Small intestine (tissue), 16 donors: ENCODE measurements at places on chromosomes 3 and 15. TPM values are rescaled to one million over a fixed set of nuclear protein-coding genes. Genes with fewer than 3 reads are reported as not detected.

TICRR gene
- polyA plus RNA-seq = 0.22 TPM

MAP1A gene
- 0.22 TPM for polyA plus RNA-seq

ECE2 gene
- polyA plus RNA-seq = 2.1 TPM

SCN11A gene
- not detected for polyA plus RNA-seq

MED12L gene
- 0.16 TPM for polyA plus RNA-seq

STAC gene
- polyA plus RNA-seq = not detected

CELSR3 gene
- polyA plus RNA-seq = 0.45 TPM

HESX1 gene
- not detected for polyA plus RNA-seq

GPR62 gene
- 0.09 TPM for polyA plus RNA-seq

EIF4E3 gene
- polyA plus RNA-seq = 9.4 TPM

DLEC1 gene
- polyA plus RNA-seq = 0.89 TPM

BOC gene
- 4.0 TPM for polyA plus RNA-seq

ZBED2 gene
- not detected for polyA plus RNA-seq

APOD gene
- polyA plus RNA-seq = 15.7 TPM

EBLN2 gene
- polyA plus RNA-seq = not detected

PRKCD gene
- 34.7 TPM for polyA plus RNA-seq

ISL2 gene
- polyA plus RNA-seq = 0.54 TPM

LZTFL1 gene
- 34.4 TPM for polyA plus RNA-seq

CYP19A1 gene
- polyA plus RNA-seq = 2.0 TPM

KBTBD13 gene
- not detected for polyA plus RNA-seq

BFSP2 gene
- not detected for polyA plus RNA-seq

PSTPIP1 gene
- 17.0 TPM for polyA plus RNA-seq

TTC14 gene
- 6.3 TPM for polyA plus RNA-seq

SPINK8 gene
- not detected for polyA plus RNA-seq

SLC25A36 gene
- 19.2 TPM for polyA plus RNA-seq

MESP2 gene
- polyA plus RNA-seq = 0.34 TPM

CKMT1B gene
- polyA plus RNA-seq = 162 TPM

KCNMB3 gene
- 1.5 TPM for polyA plus RNA-seq

EFCAB12 gene
- polyA plus RNA-seq = 0.27 TPM

HHATL gene
- polyA plus RNA-seq = 0.13 TPM

CPB1 gene
- 0.07 TPM for polyA plus RNA-seq

MOBP gene
- under 0.01 TPM for polyA plus RNA-seq

CCDC39 gene
- polyA plus RNA-seq = not detected

FOXL2NB gene
- polyA plus RNA-seq = not detected

FANCD2OS gene
- polyA plus RNA-seq = not detected

PLA2G4E gene
- not detected for polyA plus RNA-seq

SLC24A5 gene
- not detected for polyA plus RNA-seq

FBXW12 gene
- not detected for polyA plus RNA-seq

B3GNT5 gene
- polyA plus RNA-seq = 47.9 TPM

PIGB gene
- polyA plus RNA-seq = 11.5 TPM

STX19 gene
- polyA plus RNA-seq = 13.6 TPM

LINGO1 gene
- not detected for polyA plus RNA-seq

TM4SF1 gene
- 3.1 TPM for polyA plus RNA-seq

ZNF385D gene
- polyA plus RNA-seq = not detected

GOLGA6L26 gene
- polyA plus RNA-seq = not detected

CFAP20DC gene
- polyA plus RNA-seq = 0.65 TPM

PLCH1 gene
- 2.5 TPM for polyA plus RNA-seq

CA12 gene
- polyA plus RNA-seq = 0.27 TPM

CLDN16 gene
- not detected for polyA plus RNA-seq

DNAJC17 gene
- 41.0 TPM for polyA plus RNA-seq

FAM174B gene
- polyA plus RNA-seq = 2.4 TPM
